Mesothelial cell of epicardium (in vitro differentiated cells): ENCODE measurements at places on chromosomes 6 and 20.

DNA sequence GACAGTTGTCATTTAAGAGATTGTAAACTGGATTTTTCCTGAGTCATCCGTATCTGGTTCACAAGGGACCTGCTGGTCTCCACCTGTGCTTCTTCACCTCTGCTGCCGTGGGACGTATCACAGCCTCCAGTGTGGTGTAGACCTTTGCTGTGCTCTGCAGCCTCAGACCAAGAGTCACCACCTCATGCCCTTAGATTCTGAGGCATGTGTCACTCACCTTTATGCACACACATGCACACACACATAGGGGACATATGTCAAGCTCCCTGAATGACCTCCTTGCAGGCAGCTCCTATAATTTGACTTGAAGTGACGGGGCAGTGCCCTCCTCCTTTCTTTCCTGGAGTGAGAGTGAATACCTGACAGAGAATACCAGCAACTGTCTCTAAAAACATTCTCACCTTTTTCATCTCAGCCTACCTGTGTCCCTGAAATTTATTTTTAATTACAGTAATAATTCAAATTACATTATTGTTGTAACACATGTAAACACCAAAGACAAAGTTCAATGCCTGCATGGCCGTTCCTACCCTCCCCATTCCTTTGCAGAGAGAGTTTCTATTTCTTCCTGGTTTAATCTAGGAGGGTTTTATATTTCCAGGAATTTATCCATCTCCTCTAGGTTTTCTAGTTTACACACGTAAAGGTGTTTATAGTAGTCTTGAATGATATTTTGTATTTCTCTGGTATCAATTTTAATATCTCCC, 3.5 kb downstream of the SLC17A4 start:
- H3K36me3 ChIP-seq = no peaks in the 10 kb centered on the region
- DNase-seq = no peak
- peaks cover 23% of the 10 kb centered on the region for H3K27me3 ChIP-seq
- no peak overlapping the region for H3K4me3 ChIP-seq
- H3K4me1 ChIP-seq = no peaks in the 10 kb centered on the region

GRCh38 chr6:157646012-157646411, 177.0 kb upstream of the SNX9 start:
- H3K36me3 ChIP-seq = peaks cover 7% of the 10 kb centered on the region
- H3K4me1 ChIP-seq = peaks cover 16% of the 10 kb centered on the region
- no peak overlapping the region for H3K27ac ChIP-seq
- H3K4me3 ChIP-seq = no peak overlapping the region

DNA sequence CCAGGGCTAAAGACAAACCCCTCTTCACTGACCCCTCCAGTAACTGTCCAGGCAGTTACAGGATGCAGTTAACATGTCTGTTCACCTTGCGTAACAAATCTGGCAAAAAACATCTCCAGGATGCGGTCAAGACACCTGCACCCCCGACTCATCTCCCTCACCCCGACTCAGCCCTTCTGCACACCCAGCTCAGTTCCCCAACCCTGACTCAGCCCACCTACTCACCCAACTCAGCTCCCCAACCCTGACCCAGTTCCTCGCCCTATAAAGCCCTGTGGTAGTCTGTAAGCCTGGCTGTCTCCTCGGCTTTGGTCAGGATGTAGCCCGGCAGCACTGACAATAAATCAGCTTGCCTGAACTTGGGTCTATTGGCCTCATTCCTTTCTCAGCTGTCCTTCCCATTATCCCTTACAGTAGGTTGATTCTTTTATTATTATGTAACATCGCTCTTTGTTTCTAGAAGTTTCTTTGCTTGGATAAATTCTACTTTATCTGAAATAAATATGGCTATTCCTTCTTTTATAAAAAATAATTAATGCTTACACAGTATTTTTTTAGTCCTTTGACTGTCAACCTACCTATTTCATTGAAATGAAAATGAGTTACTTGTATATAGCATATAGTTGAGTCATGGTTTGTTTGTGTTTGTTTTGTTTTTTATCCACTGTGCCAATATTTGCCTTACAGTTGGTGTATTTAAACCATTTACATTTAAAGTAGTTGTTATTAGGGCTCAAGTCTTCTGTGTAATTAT, 12.9 kb upstream of the ADTRP start:
- H3K27me3 ChIP-seq = no peaks in the 10 kb centered on the region
- no peak overlapping the region for H3K27ac ChIP-seq
- peaks cover 8% of the 10 kb centered on the region for H3K36me3 ChIP-seq
- H3K4me1 ChIP-seq = peaks cover 10% of the 10 kb centered on the region
- no peak overlapping the region for H3K4me3 ChIP-seq
- DNase-seq = no peak

GRCh38 chr20:2475850-2476741, 5.5 kb upstream of the SNRPB start:
- no peak overlapping the region for H3K27ac ChIP-seq
- DNase-seq = no peak
- peaks cover 28% of the 10 kb centered on the region for H3K36me3 ChIP-seq
- no peak overlapping the region for H3K4me3 ChIP-seq
- peaks cover 1% of the 10 kb centered on the region for H3K4me1 ChIP-seq
- no peaks in the 10 kb centered on the region for H3K27me3 ChIP-seq

GRCh38 chr6:50717734-50718457, 4.6 kb downstream of the TFAP2D start:
- peaks cover 4% of the 10 kb centered on the region for H3K4me1 ChIP-seq
- no peak overlapping the region for H3K4me3 ChIP-seq
- H3K36me3 ChIP-seq = no peaks in the 10 kb centered on the region
- peaks cover 100% of the 10 kb centered on the region for H3K27me3 ChIP-seq

DNA sequence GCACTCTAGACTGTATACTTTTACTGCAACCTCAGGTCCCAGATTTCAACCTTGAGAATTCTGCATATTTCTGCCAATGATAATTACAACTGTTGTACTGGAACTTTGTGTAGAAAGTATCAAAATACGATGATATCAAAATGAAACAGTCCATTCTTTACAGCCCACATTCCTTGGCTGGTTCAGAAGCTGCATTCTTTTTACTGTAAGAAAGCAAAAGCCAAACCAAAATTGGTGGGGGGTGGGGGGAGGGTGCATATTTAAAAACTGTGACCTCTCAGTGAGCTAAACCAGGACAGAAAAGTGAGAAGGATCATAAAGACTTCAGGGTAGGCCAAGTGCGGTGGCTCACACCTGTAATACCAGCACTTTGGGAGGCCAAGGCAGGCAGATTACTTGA, 41.8 kb upstream of the UBR2 start:
- peaks cover 9% of the 10 kb centered on the region for H3K4me1 ChIP-seq
- no peak overlapping the region for H3K4me3 ChIP-seq
- no peak overlapping the region for H3K27ac ChIP-seq
- peaks cover 2% of the 10 kb centered on the region for H3K36me3 ChIP-seq
- H3K27me3 ChIP-seq = no peaks in the 10 kb centered on the region

DNA sequence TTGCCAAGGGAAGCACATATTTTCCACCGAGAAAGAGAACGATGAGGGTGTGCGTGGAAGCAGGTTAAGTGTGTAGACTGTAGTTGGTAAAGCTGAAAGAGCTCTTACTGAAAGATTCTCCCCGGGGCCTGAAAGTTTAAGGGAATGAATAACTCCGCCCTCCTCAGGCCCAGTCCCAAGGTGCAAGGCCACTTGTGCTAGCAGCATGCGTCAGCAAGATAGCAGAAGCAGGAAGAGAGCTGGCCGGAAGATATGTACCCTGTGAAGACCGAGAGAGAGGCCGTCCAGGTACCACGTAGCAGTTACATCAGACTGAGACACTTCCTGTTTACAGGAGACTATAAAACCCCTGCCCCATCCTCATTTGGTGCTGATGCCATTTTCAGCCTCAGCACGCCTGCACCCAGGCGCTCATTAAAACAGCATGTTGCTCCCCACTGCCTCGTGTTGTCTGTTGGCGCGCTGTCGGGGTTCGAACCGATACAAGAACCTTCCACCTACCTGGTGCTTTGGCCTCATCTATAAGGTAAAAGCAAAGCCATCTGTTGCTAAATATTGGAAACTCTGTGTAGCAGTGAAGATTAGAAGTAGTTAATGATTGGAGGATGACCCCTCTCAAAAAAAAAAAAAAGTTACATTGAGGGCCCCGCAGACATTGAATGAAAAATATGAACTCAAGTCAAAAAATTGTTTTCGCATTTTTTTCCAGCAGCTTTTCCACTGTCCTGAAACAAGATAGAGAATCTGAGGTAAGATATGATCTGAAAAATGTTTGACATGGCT, 18.6 kb upstream of the FAM135A start:
- H3K4me3 ChIP-seq = no peak overlapping the region
- peaks cover 26% of the 10 kb centered on the region for H3K27me3 ChIP-seq
- H3K36me3 ChIP-seq = no peaks in the 10 kb centered on the region
- H3K4me1 ChIP-seq = peaks cover 4% of the 10 kb centered on the region
- no peak for DNase-seq

DNA sequence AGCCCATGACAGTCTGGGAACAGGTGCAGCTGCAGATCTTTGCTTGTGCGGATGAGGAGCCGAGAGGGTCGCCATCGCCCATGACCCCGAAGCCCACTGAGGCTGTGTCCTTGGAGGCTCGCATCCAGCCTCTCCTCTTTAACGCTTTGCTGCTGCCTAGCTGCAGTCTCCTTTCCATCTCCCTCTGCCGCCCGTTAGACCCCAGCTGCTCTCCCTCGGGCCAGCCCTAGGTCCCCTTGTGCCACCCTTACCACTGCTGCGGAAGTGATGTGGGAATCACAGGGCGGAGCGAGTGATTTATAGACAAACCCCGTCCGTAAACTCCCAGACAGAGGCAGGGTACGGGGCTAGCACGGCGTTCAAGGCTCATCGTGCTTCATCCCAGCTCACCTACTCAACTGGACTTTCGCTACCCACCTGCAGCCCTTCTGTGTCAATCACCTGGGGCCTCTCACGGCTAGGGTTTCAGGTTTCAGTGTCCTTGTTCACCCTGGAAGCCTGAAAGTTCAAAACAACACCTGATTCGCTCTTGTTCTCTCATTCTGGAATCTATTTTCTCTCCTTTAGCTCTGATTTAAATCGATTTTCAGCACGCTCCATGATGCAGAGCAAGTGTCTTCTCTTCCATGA, 76.1 kb downstream of the PAX1 start:
- no peaks in the 10 kb centered on the region for H3K4me1 ChIP-seq
- H3K36me3 ChIP-seq = no peaks in the 10 kb centered on the region
- H3K27me3 ChIP-seq = peaks cover 50% of the 10 kb centered on the region
- H3K4me3 ChIP-seq = no peak overlapping the region
- DNase-seq = no peak

DNA sequence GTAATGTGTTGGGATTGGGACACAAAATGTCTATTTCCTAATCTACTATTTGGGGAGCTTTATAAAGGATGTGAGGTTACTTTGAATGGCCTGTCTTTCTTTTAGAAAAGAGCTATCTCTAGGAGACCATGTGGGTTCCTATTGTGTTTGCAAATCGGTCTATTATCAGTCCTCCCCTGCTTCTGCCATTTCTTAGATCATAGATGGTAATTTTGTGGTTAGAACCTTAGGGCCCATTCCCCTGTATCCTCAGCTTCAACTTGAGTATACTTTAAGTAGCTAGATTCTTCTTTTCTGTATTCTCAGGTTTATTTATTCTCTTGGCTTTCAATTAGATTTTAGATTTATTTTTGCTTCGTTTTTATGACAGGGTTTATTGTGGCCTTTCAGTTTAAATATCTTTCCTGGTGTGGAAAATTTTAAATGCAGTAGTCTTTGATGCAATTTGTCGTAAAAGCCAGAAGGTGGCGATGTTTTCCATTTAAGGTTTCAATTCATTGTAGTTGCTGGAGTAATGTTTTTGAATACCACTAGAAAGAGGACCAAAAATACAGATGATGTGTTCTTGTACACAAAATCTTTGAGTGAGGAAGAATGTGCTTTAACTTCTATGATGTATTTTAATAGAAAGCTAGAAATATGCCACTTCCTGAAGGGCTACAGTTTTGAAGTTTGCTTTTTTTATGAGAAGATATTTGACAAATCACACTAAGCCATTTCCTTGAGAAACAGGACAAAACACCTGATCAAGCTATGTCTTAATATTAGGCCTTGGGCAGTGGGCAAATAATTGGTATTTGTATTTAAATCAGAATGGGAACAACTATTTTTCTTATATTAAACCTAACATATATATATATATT, 20.3 kb downstream of the TBPL1 start:
- no peaks in the 10 kb centered on the region for H3K27me3 ChIP-seq
- H3K4me1 ChIP-seq = peaks cover 16% of the 10 kb centered on the region
- no peak overlapping the region for H3K4me3 ChIP-seq
- H3K27ac ChIP-seq = no peak overlapping the region

DNA sequence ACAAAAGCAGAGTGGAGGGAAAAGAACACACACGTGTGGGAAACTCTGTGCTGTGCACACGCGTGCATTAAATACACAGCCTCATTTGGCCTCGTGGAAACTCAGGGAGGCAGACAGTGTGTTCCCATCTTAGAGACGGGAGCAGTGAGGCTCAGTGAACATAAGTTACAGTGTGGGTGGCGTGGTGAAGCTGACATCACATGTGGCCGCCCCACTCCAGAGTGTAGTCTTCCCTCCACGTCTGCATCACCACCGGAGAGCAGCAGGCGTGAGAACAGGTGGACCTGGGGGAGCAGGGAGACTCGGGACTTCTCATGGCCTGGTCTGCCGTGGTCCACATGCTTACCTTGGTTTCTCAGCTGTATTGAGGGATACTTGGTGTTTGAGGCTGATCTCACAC, 51.7 kb downstream of the THBS2 start:
- H3K4me1 ChIP-seq = no peaks in the 10 kb centered on the region
- DNase-seq = no peak
- H3K4me3 ChIP-seq = no peak overlapping the region
- H3K27me3 ChIP-seq = no peaks in the 10 kb centered on the region

DNA sequence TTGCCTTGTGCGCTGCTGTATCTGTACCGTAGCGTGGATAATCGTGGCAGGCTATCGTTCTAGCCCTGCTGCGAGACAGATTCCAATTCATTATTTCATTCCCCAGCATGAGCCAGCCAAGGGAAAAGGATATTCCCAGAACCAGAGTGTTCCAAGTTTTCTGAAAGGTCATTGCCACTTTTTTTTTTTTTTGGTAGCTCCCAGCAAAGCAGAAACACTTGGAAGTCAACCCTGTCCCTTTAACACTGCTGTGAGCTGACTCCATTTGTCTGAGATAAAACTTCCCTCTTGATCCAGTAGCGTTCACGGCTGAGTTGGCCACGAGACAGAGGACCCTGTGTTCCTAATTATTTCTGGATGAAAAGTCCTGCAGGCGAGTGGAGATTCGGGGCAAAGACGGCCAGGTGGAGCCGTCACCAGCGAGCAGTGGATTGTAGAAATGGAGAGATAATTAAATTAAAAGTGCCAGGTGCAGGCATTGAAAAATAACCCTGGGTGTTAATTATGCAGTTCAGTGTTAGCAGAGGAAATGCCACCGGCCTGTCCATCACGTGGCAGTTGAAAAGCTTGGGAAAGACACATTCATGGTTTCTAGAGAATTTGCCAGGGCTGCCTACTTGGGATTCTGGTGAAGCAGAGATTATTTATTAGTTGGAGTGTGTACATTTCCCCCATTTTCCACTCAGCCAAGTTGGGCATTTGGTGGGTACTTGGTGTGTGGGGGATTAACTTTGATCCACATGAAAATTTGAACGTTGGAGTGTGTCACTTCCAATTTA, 164.2 kb downstream of the SLC24A3 start:
- no peak overlapping the region for H3K4me3 ChIP-seq
- peaks cover 9% of the 10 kb centered on the region for H3K4me1 ChIP-seq
- DNase-seq = no peak
- peaks cover 4% of the 10 kb centered on the region for H3K27me3 ChIP-seq
